Forelimb muscle (tissue), 1 donor: ENCODE measurements at places on chromosomes 5 and 9.

DNA sequence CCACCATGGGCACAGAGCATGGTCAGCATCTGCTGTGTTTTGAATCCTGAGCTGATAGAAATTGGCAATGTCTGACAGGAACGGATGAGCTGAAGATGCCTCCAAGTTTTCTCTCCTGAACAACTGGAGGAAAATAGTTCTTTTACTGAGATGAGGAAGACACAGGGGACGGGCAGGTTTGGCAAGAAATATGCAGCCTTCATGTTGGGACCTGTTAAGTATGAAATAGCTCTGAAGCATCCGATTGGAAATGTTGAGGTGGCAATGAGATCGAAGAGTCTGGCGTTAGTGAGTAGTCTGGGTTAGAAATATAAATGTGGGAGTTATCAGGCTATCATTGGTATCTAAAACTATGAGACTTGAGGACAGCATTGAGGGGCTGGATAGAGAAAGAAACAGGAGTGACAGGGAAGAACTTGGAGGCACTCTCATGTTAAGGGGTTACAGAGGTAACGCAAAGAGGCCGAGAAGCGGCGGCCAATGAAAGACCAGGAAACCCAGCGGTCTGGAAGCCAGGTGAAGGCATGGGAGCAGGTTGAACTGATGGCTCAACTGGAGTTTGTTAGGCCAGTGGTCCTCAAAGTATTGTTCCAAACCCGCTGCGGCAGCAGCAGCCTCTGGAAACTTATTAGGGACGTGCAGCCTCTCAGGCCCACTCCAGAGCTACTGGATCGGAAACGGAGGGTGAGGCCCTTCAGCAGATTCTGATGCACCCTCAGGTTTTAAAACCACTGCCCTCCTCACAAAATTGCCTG is 1.0 kb upstream of the MAMDC2 start:
- no peak for DNase-seq

GRCh38 chr5:88691230-88691582 is 191.8 kb downstream of the MEF2C start:
- no peak for DNase-seq

DNA sequence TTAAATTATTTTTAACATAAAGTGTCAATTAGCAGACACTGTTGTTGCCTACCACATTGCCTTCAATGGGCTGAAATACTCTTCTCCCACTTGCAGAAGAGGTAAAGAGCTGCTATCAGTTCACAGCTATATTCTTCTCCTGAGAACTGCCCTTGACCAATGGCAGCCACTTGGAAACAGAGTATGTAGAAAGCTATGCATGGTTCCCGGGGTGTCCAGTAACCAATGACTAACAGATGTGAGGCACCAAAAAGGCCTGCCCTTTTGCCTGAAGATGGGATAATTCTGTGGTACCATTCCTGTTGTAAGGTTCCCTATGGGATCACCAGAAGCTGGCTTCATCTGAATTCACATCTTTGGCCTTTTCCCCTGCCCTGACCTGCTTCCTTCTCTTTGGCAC is 181.4 kb upstream of the MAP3K1 start:
- no peak for DNase-seq

GRCh38 chr5:31641575-31641974 is 2.6 kb downstream of the PDZD2 start:
- DNase-seq: no peak

GRCh38 chr9:111857555-111858211 is 38.9 kb upstream of the UGCG start:
- DNase-seq: no peak

DNA sequence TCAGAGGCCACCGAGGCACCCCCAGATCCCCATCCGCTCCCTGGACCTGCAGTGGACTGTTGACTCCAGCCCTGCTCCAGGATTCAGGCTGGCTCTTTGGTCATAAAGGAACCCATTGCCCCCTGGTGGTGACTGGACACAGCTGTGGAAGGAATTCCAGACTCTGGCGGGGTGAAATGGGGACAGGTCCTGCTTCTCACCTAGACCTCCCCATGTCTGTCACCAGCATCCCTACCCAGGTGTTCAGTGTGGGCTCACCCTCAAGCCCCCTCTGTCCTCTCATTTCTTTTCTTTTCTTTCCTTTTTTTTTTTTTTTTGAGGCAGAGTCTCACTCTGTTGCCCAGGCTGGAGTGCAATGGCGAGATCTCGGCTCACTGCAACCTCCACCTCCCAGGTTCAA is 25.5 kb upstream of the STXBP1 start:
- peak; percentile 70 for DNase-seq

GRCh38 chr9:94729199-94729598 is 2.7 kb downstream of the AOPEP start:
- DNase-seq: no peak
